ENCODE measurements at places on chromosomes 13 and 19.

- no peak for DNase-seq
Observed at GRCh38 chr19:51891193-51891747, 3.5 kb upstream of the ZNF577 start.

DNA sequence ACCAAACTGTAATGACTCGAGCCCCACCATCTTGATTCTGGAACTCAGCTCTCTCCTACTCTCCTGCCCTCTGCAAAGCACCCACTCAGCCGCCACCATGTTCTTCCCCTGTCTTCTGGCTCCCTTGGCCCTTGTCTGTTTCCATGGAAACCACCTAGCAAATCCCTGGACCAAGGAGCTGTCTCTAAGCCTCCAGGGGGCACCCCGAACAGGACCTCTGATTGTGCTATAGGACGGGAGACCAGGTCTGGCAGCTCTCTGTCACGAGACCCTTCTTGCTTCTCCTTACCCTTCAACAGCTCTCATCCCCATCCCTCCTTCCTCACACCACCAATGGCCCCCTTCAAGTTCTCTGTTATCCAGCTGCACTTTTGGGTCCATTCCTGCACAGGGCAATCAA is 277.7 kb upstream of the ZNF507 start:
- peak; percentile 15 for DNase-seq

- no peak for DNase-seq
Observed at GRCh38 chr13:27928805-27929753, 9.3 kb downstream of the PDX1 start.

GRCh38 chr19:47657719-47658118 is 48.8 kb downstream of the BICRA start:
- no peak for DNase-seq

GRCh38 chr13:20377720-20378119 is 145.6 kb upstream of the GJB6 start:
- no peak for DNase-seq

All from hematopoietic multipotent progenitor cell treated with erythropoietin and hydrocortisone succinate and interleukin-3 and kit ligand, for 4 days (in vitro differentiated cells).